ENCODE measurements at places on chromosomes 1 and 21. TPM values are rescaled to one million over a fixed set of nuclear protein-coding genes. Genes with fewer than 3 reads are reported as not detected.

SPRR2G gene
- not detected for total RNA-seq

DIO1 gene
- not detected for total RNA-seq

KRTAP23-1 gene
- not detected for total RNA-seq

FCER1G gene
- 35.9 TPM for total RNA-seq

CXADR gene
- total RNA-seq = 9.8 TPM

GNG4 gene
- total RNA-seq = not detected

CD160 gene
- total RNA-seq = 0.21 TPM

LYST gene
- 16.2 TPM for total RNA-seq
